ENCODE measurements at places on chromosomes 6 and 20.
A peak's percentile ranks its signal among the peaks of the same experiment; 100 is the strongest.

GRCh38 chr6:121619987-121620740 lies 184.7 kb downstream of the GJA1 start:
- DNase-seq = no peak

- DNase-seq = no peak
These were observed 27.3 kb upstream of the TCP11 start for GRCh38 chr6:35168461-35168861.

DNA sequence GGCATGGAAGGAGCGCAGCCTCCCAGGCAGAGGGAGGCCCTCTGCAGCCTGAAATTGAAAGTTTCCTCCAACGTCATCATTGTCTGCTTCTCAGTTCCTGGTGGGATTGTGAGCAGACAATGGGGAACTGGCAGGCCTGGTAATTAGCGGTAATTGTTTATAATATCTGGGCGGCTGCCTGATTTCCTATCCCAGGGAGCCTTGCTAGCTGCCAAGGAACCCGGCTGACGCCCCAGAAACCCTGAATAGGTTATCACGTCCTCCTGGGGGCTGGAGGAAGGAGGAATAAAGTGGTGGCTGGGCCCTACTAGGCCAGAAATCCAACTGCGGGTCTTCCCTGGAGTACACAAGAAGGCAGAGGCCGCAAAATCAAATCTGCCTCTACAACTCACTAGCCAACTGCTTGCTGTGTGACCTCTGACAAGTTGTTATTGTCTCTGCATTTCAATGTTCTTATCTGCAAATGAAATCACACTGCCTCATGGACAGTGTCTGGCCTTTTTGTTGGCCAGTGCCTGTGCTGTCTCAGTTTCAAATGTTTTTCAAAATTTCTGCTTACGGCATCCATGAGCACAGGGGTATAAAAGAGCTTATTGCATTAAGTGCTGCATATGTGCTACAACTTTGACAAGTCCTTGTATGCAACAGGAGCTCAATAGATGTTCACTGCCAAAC lies 16.9 kb downstream of the KCNK15 start:
- no peak for DNase-seq

- DNase-seq = no peak
These were observed 27.4 kb upstream of the MAPRE1 start for GRCh38 chr20:32792316-32792715.

DNA sequence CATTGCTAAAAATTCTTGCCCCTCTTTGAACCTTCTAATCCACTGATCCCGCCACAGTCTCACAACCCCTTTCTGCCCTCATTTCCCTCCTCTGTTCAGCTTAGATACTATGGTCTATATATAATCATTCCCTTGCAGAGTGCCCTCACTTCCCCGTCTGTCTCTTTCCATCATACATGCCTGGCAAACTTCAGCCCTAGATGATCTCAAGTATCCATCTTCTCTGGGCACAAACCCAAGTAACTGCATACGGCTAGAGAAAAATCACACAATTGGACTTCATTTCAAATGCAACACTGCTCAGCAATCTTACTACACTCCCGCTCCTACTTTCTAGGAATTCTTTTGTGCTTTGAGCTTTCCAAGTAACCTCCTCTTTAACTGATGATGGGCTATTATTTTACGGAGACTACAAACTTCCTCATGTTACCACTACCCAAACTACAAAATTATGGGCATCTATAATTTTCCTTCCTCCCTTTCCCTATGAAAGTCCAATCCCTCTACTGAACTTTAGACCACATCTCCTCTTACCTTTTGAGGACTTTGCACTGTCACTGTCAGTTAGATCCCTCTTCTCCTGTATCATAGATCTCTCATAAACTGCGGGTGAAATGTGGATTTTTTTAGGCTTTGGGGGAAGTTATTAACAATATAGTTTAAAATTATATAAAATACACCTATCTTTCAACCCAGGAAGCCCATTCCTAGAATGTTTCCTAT lies 135.6 kb downstream of the BTBD9 start:
- DNase-seq = no peak

- DNase-seq = no peak
These were observed 69.5 kb downstream of the CSE1L start for GRCh38 chr20:49115564-49115963.

GRCh38 chr6:24720131-24720603 lies 1.2 kb upstream of the C6orf62 start:
- DNase-seq = peak; percentile 39

DNA sequence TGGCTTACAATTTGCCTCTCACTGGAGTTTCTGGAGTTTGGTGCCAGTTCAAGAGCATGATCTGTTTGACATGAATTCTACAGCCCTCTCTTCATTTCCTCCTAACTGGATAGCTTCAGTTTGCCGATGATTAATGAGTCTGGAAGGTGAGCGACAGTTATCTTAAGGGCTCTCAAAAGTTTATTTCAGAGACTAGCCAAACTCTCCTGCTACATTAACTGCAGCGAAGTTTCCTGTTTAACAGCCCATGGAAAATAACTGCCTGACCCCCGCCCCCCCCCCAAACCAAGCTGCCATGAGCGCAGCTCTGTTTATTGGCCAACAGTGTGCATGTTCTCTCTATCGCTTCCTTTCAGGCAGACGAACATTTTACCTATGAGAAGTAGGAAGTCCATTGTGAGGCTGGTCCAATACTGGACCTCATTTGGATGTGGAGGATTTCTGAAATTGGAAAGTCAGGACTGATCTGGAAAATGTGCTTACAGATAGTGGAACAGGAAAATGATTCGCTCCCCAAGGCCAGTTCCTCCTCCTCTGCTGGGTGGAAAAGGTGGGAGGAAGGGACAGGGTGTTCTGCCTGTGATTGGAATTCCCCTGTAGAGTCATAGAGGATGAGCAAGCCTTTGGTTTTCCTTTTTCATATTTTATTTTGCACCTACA lies 522.2 kb upstream of the JAG1 start:
- no peak for DNase-seq

GRCh38 chr6:31621320-31621939 lies 915 bp downstream of the PRRC2A start:
- no peak for DNase-seq

GRCh38 chr20:39849664-39850063 lies 839.4 kb downstream of the MAFB start:
- DNase-seq = peak; percentile 82

DNA sequence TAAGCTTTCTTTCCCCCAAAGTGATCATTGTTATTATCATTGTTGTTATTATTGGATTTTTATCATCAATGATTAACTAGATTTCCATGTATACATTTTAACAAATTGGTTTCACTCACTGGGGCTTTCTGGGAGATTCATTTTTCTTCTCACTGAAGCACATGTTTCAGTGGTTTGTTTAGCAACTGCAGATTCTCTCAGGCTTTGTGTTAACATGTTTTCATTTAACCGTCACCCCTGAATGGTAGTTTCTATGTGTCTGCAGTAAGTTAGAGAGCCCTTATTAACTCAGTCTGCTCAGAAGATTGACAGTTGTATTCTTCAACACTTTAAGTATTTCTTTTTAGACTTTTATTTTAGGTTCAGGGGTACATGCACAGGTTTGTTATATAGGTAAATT lies 12.4 kb downstream of the ZKSCAN4 start:
- no peak for DNase-seq

- DNase-seq = no peak
These were observed at the start of gene HLA-DMB for GRCh38 chr6:32940656-32941213. Gene HLA-DMB (minus strand): TSS chr6:32941028. CDS start chr6:32940807, 221 bp downstream.
